ENCODE measurements at places on chromosomes 1 and 21.

GRCh38 chr1:11295905-11296304 is 22.9 kb downstream of the UBIAD1 start:
- DNase-seq: no peak

DNA sequence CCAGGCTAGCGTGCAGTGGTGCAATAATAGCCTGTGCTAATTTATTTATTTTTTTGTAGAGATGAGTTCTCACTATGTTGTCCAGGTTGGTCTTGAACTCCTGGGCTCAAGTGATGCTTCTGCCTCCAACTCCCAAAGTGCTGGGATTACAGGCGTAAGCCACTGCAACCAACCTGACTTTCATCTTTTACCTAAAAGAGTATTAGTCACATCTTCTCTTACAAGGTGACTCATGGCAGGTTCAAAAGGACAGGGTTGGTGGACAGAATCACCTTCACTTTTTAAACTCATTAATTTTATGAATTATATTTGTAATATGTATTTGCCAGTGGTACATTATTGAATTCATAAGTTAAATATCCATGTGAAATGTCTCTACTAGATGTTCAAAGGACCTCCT is 18.1 kb downstream of the JAM2 start:
- no peak for DNase-seq

GRCh38 chr1:47940326-47940725 is 56.9 kb downstream of the TRABD2B start:
- DNase-seq: no peak

GRCh38 chr1:228321895-228322294 is 84.7 kb downstream of the TRIM11 start:
- DNase-seq: no peak

DNA sequence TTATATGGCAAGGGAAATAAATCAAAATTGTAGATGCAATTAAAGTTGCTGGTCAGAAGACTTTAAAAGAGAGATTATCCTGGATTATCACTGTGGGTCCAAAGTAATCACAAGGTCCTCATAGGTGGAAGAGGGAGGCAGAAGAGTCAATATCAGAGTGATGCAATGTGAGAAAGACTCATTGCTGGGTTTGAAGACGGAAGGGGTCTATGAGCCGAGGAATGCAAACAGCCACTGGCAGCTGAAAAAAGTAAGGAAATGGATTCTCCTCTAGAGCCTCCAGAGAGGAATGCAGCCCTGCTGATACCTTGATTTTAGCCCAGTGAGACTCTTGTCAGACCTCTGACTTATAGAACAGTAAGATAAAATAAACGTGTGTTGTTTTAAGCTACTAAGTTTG is 59.8 kb upstream of the MUTYH start:
- DNase-seq: no peak

DNA sequence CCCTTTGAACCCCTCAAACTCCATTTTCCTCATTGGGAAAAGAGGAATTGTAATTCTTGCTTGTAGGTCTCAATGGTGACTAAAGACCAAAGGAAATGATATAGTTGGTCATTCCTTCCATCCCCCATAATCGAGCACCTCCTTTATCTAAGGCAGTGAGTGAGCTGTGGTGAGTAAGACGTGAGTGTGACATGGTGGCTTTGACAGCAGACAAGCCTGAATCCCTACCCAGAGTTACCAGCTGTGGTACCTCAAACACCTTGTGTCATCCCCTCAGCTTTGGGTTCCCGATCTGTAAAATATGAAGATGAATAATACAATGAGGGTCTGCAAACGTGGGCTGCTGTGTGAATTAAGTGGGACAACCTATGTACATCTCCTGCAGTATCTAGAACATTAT is 8.4 kb downstream of the TRAF5 start:
- no peak for DNase-seq

DNA sequence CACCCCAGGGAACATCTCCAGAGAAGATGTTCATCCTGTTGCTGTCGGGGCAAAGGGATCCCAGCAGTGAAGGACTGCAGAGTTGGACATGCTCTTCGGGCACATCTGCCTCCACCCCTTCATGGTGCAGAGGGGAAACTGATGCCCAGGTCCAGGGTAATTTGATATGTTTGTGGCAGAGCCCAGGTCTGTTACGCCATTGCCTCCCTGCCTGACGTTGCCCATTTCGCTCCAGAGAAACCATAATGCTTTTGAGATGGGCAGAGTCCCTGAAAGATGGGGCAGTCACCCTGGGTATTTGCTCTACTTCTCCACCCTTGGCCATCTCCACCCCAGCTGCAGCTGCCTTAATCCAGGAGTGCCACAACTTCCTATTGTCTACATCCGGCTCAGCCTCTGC is 290.4 kb upstream of the POU3F1 start:
- no peak for DNase-seq

- no peak for DNase-seq
Measured at GRCh38 chr1:9849691-9850441, 26.1 kb upstream of the CLSTN1 start.

GRCh38 chr1:2213576-2214505 is 14.3 kb upstream of the SKI start:
- no peak for DNase-seq

DNA sequence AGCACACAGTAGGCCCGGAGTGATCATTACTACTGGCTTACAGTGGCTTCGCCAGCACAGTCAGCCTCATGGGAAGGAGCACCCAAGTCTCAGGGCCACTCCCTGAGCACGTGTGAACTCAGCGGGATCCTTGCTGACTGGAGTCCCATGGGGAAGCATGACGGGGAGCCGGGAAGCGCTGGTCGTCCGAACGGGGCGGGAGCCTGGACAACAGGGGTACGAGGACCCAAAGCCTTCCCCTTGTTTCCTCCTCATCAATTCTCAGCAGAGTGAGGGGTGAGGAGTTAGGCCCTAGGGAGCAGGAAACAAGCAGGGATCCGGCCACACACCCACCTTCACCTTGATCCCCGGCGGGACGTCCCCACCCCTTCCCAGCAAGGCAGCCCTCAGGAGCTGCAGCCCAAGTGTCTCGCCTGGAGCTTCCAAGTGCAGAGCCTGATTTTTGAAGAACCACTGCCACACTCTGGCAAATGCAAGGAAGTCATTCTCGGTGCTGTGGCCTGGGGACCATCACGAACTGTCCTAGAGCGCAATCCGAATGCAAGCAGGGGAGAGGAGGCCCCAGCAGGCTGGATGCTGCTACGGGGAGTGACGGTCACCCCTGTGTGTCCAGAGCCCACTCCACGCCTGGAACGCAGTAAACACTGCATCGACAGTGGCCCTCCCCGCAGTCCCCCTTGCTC is 35.5 kb downstream of the TOMM20 start:
- no peak for DNase-seq

DNA sequence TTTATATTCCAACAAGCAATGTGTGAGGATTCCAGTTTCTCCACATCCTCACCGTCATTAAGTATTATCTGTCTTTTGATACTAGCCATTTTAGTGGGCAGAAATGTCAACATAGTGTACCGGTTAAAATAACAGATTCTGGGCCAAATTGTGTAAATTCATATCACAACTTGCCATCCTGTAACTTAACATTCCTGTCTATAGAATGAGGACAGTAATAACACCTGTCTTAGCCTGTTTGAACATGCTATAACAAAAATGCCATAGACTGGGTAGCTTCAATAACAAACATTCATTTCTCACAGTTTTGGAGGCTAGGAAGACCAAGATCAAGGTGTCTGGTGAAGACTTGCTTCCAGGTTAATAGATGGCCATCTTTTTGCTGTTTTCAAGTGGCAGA is 491.1 kb downstream of the PTBP2 start:
- DNase-seq: no peak

DNA sequence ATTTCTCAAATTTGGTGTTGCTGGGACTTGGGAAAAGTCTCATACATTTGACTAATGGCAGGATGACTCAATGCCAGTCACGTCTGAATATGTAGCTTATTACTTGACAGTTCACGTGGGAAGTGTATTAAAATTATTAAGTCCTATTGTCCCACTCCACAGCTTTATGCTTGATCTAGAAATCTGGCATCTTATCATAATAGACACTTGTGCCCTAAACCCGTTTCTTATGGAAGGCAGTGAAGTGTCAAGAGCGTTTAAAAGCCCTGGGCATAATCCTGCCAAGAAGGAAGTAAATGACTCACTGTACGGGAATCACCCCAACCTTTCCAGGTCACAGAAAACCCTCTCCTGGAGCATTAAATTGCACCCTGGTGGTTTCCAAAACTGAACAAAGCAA is 207.4 kb downstream of the APP start:
- DNase-seq: no peak

DNA sequence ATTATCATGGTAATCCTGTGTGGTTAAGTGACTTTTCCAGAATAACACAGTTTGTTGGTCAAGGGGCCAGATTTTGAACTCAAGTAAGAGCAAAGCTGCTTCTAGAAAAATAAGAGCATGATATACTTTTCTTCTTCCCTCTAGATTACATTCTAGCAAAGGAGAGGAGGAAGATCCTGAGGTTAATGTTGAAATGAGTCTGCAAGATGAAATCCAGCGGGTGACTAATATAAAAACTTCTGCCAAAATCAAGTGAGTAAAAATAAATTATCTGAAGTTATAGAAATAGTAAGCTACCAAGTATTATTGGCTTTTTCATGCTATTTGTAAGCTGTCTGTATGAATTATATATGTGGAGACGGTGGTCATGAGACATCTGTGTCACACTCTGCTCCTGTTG is 12.8 kb downstream of the WDR3 start:
- no peak for DNase-seq

DNA sequence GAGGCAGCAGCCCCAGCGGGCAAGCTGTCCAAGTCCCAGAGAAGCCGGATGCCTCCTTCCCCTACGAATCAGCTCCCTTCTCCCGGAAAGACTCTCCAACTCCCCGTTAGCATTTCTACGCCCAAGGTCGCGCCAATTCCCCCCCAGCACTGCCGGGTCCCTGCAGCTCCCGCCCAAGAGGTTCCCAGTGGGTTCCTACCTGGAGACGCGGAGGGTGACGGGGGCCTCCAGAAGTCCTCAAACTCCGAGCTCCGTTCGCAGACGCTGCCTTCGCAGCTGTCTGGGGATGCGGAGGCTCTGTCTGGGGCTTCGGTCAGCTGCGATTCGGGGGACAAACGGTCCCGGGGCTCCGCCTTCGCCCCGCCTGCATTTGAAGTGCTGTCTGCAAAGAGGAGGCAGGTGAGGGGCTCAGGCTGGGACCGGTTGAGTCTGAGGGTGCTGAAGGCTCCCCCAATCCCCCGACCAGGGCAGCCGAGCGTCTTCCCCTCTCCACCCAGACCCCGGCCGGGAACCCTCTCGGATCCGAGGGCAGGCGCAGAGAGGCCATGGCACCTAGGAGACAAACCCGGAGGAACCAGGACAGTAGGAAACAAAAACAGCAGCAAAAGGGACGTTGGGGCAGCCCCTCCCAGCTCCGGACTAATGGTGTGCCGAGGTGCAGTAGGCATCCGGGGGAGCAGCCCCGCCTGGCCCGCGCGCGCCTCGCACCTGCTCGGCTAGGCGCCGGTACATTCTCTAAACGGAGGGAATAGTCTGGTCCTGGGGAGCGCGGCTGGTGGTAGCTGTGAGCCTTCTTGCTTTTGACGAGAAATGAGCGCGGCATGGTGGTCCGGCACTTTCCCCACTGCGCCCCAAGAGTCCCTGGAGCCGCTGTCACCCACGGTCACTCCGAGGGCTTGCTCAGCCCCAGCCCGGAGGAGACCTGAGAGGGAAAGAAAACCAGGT is 3.8 kb downstream of the GFI1 start:
- DNase-seq: no peak

DNA sequence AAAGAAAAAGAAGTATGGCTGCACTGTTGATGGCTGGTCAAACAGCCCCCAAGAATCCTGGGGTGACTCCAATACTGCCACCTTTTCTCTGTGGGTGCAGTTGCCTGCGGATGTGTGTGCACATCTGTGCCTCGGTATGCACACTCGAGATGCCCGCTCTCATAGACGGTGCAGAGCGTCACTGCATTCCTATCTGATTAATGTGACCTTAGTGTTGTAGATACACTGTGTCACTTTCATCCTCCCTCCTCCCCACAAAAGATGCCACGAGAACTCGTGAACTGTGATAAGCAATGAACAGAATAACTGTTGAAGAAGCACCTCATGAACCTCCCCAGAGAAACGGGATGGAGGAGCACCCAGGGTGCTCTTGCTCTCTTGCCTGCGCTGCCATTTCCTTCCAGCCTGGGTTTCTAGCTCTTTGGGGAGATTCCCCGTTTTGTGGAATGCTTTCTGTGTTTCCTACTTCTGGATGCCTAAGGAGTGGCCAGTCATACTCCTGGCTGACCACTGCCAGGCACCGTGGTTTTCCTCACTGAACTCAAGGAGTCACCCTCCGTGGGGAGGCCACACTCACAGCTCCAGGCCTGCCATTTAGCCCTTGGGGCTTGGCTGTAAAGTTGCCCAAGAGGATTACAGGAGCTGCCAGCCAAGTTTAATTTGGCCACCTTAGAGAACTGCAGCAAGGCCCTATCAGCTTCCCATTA is 32.0 kb downstream of the NTPCR start:
- DNase-seq: no peak

Measured in activated T-cell treated with anti-CD3 and anti-CD28 coated beads for 24 hours (primary cell).